ENCODE measurements at places on chromosomes 4 and X. TPM values are rescaled to one million over a fixed set of nuclear protein-coding genes. Genes with fewer than 3 reads are reported as not detected.

PGM2 gene
- total RNA-seq = 32.6 TPM

MTNR1A gene
- 1.3 TPM for total RNA-seq

GNL3L gene
- 23.5 TPM for total RNA-seq

DMD gene
- 7.3 TPM for total RNA-seq

PLP1 gene
- total RNA-seq = 4.0 TPM

DNA sequence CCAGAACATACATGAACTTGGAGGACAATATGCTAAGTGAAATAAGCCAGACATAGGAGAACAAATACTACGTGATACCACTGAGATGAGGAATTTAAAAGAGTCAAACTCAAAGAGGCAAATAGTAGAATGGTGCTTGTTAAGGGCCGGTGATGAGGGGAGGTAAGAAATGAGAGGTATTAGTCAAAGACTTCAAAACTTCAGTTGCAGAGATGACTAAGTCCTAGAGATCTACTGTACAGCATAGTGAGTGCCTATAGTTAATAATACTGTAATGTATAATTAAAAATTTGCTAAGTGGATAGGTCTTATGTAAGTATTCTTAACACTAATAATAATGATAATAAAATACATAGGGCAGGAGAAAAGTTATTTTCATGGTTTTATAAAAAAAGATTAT is 126.9 kb upstream of the VEGFC start:
- H3K27ac ChIP-seq = no peak overlapping the region
- H3K36me3 ChIP-seq = no peaks in the 10 kb centered on the region
- H3K4me1 ChIP-seq = no peaks in the 10 kb centered on the region
- H3K4me3 ChIP-seq = no peak overlapping the region
- DNase-seq = no peak

- no peaks in the 10 kb centered on the region for H3K27me3 ChIP-seq
- no peak overlapping the region for H3K27ac ChIP-seq
- no peak for DNase-seq
- H3K4me1 ChIP-seq = no peaks in the 10 kb centered on the region
- no peaks in the 10 kb centered on the region for H3K36me3 ChIP-seq
Observed at GRCh38 chr4:182807346-182807745, 109.8 kb downstream of the DCTD start.

DNA sequence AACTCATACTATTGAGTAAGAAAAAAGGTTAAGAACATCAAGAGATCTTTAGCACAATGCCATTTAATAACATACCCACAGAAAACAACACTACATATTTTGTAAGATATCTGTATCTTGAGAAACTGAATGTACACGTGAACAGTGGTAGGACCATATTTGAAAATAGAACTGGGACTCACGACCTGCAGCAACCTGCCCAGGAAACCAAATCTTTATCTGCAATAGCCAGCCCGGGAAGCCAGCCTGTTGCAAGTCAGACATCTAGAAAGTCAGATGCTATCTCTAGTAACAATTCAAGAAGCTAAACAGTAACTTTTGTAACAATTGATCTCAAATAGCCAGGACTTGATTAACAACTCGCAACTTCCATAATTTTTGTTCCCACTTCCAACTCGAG is 52.6 kb upstream of the SOD3 start:
- H3K4me1 ChIP-seq = no peaks in the 10 kb centered on the region
- H3K27ac ChIP-seq = no peak overlapping the region

GRCh38 chr4:81912376-81913030 is 440.8 kb upstream of the RASGEF1B start:
- no peaks in the 10 kb centered on the region for H3K27me3 ChIP-seq
- no peak overlapping the region for H3K4me3 ChIP-seq
- no peaks in the 10 kb centered on the region for H3K36me3 ChIP-seq
- DNase-seq = no peak
- no peak overlapping the region for H3K27ac ChIP-seq

DNA sequence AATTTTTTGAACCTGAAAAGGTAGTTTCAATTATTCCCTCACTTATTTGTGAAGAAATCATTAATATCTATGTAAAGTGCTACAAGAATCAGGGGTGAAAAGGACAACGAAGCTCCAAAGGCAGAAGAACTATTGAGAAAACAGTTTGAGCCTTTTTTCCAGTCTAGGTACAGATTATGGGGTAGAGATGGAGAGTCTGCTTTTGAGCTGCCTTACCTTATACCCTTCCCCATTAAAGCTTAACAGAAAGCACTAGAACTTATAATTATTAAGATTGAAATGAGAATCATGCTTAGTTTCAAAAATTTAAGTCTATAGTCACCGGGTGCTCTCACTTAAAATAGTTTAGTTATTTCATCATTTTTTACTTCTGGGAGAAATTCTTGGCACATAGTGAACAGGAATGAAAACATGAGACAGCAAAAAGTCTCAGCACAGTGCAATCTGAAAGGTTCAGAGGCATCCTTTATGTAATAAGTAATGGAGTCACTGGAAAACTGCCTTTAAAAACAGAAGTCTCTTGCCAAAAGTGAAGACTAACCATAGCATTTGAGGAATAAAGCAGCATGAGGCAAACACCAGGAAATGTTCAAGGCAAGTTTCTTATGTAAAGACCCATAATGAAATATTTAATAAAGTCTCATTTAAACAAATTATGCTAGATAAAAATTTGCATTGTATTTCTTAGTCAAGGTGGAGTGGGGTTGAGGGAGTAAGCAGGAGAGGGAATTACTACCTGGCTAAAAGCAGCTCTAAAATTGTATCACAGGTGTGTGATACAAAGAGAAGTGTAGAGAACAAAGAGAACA is 5.1 kb upstream of the DCLK2 start:
- no peak for DNase-seq
- no peaks in the 10 kb centered on the region for H3K36me3 ChIP-seq
- no peaks in the 10 kb centered on the region for H3K27me3 ChIP-seq
- H3K4me1 ChIP-seq = no peaks in the 10 kb centered on the region

DNA sequence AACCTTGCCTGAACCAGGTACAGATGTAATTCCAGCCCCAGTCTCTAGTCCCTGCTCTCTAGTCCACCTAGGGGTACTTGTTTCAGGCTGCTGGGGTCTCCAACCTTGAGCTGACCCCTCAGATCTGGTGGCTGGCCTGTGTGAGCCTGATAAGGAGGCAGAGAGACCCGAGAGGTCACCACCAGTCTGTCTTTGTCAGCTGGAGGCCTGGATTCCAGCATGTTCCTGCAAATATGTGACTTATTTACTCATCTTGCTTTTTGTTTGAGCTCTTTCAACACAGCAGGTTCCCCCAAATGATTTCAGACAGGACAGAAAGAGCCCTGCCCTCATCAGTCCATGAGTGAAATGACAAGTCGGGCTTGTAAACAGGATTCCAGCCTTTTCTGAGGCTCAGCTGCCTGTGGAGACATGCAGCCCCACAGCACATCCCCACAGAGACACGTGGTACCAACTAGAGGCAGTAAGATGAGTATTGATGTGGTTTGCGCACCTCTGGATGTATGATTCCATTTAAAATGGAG is 37.5 kb upstream of the STK26 start:
- no peaks in the 10 kb centered on the region for H3K36me3 ChIP-seq
- H3K27ac ChIP-seq = no peak overlapping the region
- no peaks in the 10 kb centered on the region for H3K4me1 ChIP-seq
- DNase-seq = no peak
- no peaks in the 10 kb centered on the region for H3K27me3 ChIP-seq
- no peak overlapping the region for H3K4me3 ChIP-seq

DNA sequence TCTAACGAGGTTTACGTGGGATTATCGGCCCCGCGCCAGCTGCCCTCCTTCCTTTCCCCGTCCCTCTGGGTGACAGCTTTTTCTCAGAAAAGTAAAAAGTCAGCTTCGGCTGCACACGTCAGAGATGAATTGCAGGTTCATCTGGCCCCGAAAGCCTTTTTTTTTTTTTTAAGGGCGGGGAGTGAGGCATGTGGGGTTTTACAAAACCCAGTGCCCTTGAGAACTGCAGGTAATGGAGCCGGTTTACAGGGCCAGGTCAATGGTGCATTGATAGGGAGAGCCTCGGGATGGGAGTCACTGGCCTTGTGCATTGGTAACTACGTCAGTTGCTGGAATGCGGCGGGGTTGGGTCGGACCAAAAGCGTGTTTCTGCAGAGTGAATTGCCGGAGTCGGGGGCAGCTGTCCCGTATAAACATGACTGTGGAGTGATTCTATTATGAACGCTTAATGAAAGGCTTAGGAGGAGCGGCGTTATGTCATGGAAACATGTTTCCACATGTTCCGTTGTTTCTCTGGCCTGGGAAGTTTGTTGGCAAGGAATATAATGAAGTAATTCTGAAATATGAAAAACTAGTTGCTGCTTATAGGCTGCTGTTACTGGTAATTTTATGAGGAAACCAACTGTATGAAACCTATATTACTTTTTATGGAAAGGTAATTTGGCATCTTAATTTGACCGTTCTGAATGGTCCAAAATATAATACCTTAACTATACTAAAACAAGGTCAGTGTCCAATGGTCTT is 1.1 kb downstream of the HSPA4L start:
- no peaks in the 10 kb centered on the region for H3K27me3 ChIP-seq
- no peaks in the 10 kb centered on the region for H3K36me3 ChIP-seq
- peak overlapping the region; percentile 65 for H3K27ac ChIP-seq

GRCh38 chr4:185004562-185005218 is 13.6 kb upstream of the HELT start:
- H3K27me3 ChIP-seq = no peaks in the 10 kb centered on the region
- H3K4me1 ChIP-seq = peaks cover 8% of the 10 kb centered on the region
- no peak overlapping the region for H3K27ac ChIP-seq
- H3K4me3 ChIP-seq = peak overlapping the region; percentile 10

- H3K4me3 ChIP-seq = no peak overlapping the region
- DNase-seq = no peak
- H3K27ac ChIP-seq = no peak overlapping the region
- H3K4me1 ChIP-seq = no peaks in the 10 kb centered on the region
- H3K36me3 ChIP-seq = no peaks in the 10 kb centered on the region
- H3K27me3 ChIP-seq = no peaks in the 10 kb centered on the region
Observed at GRCh38 chr4:52780617-52781354, 29.6 kb upstream of the ERVMER34-1 start.

- no peak overlapping the region for H3K27ac ChIP-seq
- no peak for DNase-seq
- no peak overlapping the region for H3K4me3 ChIP-seq
- no peaks in the 10 kb centered on the region for H3K4me1 ChIP-seq
Observed at GRCh38 chr4:65656008-65656407, 14.3 kb downstream of the EPHA5 start.

DNA sequence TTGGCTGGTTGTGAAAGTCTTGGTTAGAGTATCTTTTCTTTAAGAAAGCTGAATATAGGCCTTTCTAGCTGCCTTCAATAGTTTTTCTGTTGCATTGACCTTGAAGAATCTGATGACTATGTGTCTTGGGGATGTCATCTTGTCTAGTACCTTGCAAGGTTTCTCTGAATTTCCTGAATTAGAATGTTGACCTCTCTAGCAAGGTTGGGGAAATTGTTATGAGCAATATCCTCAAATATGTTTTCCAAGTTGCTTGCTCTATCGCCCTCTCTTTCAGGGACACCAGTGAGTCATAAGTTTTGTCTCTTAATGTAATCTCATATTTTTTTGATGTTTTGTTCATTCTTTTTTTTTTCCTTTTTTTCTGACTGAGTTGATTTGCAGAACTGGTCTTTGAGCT is 194.7 kb downstream of the RAB28 start:
- no peaks in the 10 kb centered on the region for H3K4me1 ChIP-seq
- H3K36me3 ChIP-seq = no peaks in the 10 kb centered on the region
- no peak overlapping the region for H3K27ac ChIP-seq
- H3K4me3 ChIP-seq = no peak overlapping the region
- no peaks in the 10 kb centered on the region for H3K27me3 ChIP-seq

GRCh38 chr4:78560296-78560963 is 8.9 kb downstream of the ANXA3 start:
- no peaks in the 10 kb centered on the region for H3K4me1 ChIP-seq
- DNase-seq = no peak
- H3K4me3 ChIP-seq = no peak overlapping the region
- no peaks in the 10 kb centered on the region for H3K36me3 ChIP-seq

Measured in colonic mucosa (tissue), 4 donors.